ENCODE measurements at places on chromosomes 6 and 20.

- no peak for DNase-seq
Observed at GRCh38 chr6:16854986-16855385, 93.7 kb upstream of the ATXN1 start.

DNA sequence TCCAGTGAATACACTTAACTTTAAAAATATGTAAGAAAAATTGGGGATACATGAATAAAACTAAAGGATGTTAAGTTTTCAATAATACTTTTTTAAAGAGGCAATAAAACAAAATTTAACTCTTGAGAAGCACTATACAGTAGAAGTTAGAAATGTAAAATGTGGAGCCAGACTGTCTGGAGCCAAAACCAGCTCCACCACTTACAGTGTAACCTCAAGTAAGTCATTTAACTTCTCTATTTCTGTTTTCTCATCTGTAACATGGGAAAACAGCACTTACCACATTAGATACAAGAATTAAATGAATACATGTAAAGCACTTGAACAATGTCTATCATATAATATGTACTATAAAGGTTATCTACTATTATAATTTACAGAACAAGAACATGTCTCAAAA lies 6.7 kb downstream of the ATG5 start:
- no peak for DNase-seq

GRCh38 chr6:155717374-155717773 lies 261.7 kb upstream of the NOX3 start:
- DNase-seq, result no peak

DNA sequence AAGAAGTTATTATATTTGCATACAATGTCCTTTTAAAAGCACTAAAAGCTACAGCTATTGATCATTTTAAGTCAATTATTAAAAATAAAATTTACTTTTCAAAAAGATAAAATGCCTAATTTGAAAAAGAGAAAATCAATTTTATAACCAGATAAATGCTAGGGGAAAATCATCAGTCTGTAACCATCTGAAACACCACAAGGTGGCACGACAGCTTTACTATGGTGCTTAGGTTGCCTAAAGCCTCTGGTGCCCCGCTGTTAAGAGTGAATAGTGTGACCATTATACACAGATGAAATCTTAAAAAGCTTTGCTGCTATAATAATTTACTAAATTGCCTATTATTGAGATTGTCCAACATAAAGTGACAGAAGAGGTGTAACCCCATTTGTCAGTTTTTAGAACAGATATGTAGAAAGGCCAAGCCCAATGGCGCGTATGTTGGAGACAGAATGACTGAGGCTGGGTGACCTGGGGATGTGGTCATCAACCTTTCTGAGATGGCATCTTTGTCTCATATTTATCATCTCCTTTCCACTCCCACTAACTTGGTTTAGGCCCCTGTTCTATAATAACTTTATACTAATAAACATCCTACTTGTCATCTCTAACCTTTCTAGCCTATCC lies 100.8 kb downstream of the MOXD1 start:
- DNase-seq, result peak; percentile 52

GRCh38 chr6:107061125-107062020 lies 33.4 kb downstream of the MTRES1 start:
- no peak for DNase-seq

DNA sequence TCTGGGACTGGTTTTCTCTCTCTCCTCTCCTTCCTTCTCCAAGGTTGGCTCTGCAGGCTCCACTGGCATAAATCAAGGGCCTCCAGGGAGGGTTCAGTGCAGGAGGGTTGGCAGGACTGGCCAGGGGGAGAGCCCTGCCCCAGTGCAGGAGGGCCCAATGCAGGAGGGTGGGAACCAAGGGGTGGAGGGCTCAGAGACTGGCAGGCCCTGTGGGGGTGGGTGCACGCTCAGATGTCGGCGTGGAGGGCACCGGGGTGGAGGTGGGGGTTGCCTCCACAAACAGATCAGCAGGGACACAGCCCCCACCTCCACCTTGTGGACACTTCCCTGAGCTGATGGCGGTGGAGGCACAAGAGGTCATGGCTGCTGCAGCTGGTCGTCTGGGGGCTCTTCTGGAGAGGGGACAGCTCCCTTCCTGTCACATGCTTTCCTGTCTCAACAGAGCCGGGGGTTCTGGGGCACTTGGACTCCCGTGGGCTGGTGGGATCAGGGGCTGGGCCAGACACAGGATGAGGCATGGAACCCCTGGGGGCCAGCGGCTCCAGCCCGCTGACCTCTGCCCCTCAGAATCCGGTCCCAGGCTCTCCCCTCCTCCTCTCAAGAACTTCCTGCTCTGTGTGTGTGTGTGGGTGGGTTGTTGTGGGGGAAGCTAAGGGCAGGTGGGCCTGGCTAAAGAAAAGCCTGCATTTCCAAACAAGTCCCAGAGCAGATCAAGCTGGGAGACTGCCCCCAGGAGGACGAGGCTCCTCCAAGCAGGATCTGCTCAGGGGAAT lies 2.7 kb upstream of the ABHD16B start:
- no peak for DNase-seq

- DNase-seq, result no peak
Observed at GRCh38 chr6:44771647-44772415, 384.3 kb downstream of the CDC5L start.

DNA sequence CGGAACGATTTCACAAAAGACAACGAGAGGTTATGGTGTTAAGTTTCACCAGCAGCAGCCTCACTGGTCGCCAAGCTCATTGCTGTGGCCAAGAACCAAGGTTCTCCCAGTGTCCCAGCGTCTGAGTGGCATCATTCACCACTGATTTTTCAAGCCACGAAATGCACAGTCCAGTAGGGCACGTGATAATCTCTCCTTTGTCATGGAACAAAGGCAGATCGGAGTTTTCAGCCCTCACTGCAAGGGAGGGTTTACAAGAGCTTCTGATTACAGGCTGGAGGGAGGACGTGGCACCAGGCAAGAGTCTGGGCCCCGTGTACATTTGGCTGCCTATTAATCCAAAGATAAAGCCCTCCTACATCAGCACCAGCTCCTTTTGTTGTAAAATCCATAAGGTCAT lies 2.0 kb downstream of the CD24 start:
- peak; percentile 30 for DNase-seq

GRCh38 chr6:45881705-45882467 lies 133.8 kb downstream of the CLIC5 start:
- no peak for DNase-seq

DNA sequence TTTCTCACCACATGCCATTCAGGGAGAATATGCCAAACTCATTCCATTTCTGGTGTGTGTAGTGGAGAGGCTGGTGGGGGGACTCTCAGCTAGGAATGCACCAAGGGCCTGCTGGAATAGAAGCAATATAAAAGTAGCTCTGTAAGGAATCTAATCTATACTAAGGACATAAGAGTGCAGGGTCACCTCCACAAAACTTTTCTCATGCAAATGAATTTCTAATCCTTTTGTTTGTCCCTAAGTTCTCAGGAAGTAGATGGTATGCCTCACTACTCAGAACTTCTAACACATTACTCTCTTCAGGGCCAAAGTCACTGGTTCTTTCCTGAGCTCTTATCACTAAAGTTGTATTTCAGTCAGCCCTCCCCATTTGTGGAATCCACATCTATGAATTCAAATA lies 427.2 kb downstream of the C6orf118 start:
- DNase-seq, result no peak

DNA sequence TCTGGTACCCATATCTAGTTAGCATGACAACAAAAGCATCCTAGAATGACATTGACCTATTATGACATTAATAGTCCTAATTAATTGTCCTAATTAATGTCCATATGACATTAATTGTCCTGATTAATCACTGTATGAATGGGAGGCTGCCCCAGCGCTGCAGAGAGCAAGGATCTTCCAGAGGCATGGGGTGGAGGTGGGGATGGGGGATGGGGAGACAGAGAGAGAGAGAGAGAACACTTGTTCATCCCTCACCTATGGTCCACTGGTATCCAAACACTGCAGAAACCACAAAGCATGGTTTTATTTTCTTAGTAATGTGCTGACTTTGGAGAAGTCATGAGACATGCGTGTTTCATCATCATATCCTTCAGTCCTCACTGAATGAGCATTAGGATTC lies 235.1 kb downstream of the FNDC1 start:
- no peak for DNase-seq

GRCh38 chr20:20393207-20394120 lies 25.6 kb downstream of the INSM1 start:
- DNase-seq, result no peak

GRCh38 chr6:34650823-34651222 lies 45.7 kb downstream of the ILRUN start:
- no peak for DNase-seq
